ENCODE measurements at places on chromosomes 2 and 18.

DNA sequence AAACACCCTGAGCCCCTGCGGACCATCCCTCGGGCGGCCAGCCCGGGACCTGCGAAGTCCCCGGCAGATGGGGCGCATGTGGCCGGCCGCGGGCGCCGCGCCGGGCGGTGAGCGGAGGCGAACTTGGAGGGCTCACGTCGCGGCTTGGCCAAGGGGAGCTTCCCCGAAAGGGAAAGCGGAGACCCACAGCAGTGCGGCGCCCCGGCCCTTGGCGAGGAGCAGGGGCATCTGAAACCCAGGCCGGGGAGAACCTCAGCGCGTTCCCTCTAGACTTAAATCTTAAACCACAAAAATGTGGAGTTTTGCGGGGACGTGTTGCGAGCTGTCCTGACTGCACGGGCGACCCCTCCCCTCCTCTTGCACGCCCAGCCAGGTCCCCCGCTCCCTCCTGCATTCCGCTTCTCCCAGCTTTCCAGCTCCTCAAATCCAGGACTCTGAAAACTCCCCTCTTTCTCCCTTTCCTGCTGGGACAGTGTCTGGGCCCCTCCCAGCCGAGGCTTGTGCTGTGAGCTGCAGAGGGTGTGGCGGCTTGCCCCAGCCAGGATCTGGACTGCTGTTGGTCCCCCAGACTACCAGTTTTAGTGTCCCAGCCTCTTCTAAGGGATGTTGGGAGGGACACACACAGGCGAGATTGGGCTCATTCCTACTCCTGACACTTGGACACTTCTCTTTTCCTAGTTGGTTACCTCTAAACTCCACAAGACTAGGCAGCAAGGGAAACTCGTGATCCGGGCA lies 1.3 kb downstream of the FMNL2 start:
- DNase-seq = peak; percentile 11

GRCh38 chr2:172361360-172361759 lies 66.0 kb upstream of the ITGA6 start:
- no peak for DNase-seq

DNA sequence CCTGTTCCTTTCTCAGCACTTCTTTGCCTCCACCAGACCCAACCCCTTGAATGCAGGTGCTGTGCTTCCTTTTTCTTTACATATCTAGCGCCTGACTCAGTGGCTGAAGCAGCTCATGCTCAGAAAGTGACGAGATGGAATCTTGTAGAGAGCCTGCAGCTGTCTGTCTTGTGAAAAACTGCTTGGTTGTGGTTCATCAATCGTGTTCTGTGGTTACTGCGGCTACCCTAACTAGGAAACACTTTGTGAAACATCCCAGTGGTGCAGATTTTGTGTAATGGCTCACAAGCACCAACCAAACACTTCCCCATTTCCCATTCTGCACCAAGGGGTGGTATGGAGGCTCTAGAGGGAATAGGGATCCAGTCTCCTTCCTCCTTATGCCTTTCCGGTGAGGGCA lies 307.2 kb upstream of the MMADHC start:
- DNase-seq = no peak

DNA sequence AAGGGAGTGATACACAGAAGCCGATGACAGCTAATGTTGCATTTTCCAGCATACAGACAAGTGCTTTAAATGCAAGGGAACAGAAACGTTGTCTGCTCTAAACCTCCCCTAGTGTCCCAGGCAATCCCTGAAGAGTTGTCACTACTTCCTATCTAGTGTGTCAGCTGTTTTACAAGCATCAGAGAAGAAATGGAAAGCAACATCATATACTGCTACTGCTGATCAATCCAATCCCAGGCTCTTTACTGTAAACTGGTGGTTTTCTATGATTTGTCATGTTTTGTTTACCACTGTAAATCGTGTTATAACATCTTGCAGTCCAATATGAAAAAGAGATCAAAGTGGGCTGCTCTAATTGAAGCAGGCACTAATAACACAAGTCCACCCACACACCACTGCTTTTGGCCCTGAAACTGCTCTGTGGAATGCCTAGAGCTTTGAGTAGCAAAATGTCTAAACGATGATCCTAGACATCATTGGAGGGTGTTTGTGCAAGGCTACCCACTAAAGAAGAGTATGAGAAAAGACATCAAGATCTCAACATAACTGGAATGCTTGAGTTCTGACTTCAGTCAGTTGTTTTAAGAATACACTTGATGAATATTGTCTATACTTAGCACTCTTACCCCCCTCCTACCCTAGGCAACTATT lies 18.1 kb upstream of the ROCK1 start:
- no peak for DNase-seq

- no peak for DNase-seq
These were observed 445.1 kb upstream of the CDH20 start for GRCh38 chr18:60888071-60888624.

DNA sequence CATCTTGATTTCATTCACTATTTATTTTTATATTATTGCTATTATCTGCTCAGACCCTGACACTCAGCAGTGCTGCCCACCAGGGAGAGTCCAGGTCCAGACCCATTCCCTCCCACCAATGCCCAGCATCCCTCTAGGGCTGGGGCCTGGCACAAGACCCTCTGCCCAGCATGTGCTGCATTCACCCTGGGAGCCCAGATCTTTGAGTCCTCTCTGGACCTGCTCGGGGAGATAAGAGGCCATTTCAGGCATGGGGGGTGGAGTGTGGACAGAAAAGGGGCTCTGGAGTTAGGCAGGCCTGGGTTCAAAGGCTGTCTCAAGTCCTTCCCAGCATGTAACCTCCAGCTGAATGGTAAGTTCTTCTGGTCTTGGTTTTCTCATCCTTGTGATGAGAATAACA lies 209.6 kb downstream of the CYP26B1 start:
- DNase-seq = no peak

- DNase-seq = no peak
These were observed at the start of gene NETO1 for GRCh38 chr18:72867746-72868584. Gene NETO1 (minus strand): TSS chr18:72867987. CDS start chr18:72867291, 696 bp downstream.

GRCh38 chr2:212595036-212595654 lies 56.5 kb upstream of the ERBB4 start:
- DNase-seq = peak; percentile 40

GRCh38 chr2:185044323-185044874 lies 446.1 kb downstream of the ZNF804A start:
- DNase-seq = no peak

- no peak for DNase-seq
These were observed 31.2 kb upstream of the GALM start for GRCh38 chr2:38634684-38635083.

- DNase-seq = no peak
These were observed 2094.5 kb upstream of the CELF4 start for GRCh38 chr18:39660141-39660540.

- DNase-seq = no peak
These were observed 85.4 kb downstream of the MBD5 start for GRCh38 chr2:148106331-148106730.

Data from NCI-H526 (cell line).